NCI-H1105 (cell line): ENCODE measurements at places on chromosomes 16 and 17.

DNA sequence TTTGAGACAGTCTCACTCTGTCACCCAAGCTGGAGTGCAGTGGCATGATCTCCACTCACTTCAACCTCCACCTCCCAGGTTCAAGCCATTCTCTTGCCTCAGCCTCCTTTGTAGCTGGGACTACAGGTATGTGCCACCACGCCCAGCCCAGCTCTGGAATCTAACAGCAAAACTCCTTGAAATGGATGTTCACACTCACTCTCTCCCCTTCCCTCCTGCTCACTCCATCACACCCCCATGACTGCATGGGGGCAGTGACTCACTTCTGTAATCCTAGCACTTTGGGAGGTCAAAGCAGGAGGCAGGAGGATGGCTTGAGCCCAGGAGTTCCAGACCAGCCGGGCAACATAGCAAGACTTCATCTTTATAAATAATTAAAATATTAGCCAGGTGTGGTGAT, 11.1 kb upstream of the TFAP4 start:
- no peak for DNase-seq

DNA sequence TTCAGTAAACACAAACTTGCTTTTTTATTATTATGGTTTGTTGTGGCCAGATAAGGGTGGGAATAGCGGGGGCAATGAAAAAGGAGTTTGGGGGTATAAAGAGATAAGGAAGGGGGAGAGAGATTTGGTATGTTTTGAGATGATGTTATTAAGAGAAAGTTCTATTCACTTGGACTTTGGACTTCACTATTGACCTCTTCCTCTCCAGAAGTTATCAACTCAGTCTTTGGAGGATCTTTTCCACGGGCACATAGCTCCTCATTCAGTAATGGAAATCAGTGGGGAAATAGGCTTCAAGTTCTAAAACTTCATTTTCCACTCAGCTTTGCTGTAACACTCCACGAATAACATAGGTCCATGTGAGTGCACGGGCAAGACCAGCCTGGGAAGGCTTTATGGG, 23.2 kb downstream of the PROCA1 start:
- DNase-seq, result no peak

- DNase-seq, result no peak
These were observed 25.6 kb upstream of the CES5A start for GRCh38 chr16:55900616-55901393.

DNA sequence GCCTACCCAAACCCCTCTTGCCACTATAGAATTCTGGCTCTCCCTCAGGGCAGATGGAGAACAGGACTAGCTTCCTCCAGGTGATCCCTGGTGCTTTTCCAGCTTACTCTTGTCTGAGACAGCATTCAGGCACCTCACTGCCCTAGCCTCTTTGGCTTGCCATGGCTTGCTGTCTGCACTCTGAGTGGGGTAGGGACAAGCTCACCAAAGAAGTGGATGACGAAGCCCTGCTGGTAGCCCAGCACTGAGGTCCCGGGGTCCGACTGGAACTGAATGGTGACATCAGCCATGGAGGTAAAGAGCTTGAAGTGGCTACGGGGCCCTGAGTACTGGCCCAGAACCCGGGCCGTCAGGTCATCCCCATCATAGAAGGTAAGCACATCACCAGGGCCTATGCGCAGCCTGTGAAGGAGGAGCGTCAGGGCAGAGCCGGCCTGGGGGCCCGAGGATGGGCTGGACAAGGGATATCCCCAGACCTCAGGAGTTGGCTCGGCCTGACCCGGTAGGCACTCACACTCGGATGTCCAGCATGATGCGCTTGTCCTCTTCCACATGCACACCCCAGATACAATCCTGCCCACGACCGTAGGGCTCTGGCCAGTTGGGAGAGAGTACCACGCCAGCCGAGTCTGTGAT, 7.6 kb upstream of the PHF12 start:
- no peak for DNase-seq

DNA sequence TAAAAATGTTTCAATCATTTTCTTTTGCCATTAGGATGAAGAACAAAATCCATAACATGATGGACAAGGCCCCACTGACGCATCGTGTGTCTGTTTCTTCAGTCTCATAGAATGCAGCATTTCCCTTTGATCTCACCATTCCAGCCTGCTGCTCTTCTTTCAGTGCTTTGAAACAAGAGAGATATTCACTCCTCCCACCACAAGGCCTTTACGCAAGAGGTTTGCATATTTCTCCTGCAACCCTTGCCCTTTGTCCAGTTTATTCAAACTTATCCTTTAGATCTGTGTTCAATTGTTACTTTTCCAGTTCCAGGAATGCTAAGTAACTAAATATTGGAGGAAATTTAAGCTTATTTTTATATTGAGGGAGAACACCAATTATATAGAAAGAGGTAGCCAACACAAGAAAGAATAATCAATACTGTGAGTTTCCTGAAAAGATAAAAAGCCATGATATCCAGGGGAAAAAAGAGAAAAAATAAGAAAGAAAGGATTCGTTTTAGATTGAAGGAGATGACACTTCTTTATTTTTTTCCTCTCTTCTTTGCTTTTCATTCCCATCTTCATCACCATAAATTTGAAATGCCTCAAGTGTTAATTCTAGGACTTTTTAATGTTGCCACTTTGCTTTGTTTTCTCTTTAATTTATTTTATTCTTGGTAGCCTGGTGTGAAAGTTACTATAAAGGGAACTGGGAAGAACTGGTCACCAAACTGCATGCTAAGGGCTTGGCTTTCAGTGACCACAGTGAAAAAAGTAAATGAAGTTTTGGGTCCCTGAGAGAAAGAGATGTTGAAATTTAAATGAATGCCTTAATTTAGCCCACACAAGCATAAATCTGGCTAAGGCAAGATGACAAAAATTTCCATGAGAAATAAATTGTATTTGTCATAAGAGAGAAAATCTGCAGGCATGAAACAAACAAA, 102.1 kb downstream of the KIF2B start:
- no peak for DNase-seq

DNA sequence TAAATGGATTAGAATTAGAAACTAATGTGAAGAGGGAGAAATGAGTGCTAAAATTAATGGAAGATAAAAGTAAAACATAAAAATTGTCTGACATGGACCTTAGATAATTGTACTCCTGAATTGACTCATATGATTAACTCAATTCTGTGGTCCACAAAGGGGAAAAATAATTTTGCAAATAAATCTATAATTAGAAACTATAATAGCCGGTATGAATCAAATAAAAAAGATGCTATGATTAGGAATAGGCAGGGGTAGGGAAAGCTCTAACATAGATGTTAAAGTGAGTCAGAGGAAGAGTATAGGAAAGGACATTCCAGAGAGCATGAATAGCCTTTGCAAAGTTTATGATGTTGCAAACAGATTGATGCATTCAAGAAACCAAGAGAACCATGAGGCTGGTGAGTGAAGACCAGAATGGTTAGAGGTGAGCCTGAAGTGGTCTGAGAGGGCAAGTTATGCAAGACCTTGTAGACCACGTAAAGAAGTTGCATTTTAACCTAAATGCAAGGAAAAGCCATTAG, 262.1 kb upstream of the CA10 start:
- DNase-seq, result no peak

- no peak for DNase-seq
These were observed 25.2 kb downstream of the MIS12 start for GRCh38 chr17:5511401-5512225.

DNA sequence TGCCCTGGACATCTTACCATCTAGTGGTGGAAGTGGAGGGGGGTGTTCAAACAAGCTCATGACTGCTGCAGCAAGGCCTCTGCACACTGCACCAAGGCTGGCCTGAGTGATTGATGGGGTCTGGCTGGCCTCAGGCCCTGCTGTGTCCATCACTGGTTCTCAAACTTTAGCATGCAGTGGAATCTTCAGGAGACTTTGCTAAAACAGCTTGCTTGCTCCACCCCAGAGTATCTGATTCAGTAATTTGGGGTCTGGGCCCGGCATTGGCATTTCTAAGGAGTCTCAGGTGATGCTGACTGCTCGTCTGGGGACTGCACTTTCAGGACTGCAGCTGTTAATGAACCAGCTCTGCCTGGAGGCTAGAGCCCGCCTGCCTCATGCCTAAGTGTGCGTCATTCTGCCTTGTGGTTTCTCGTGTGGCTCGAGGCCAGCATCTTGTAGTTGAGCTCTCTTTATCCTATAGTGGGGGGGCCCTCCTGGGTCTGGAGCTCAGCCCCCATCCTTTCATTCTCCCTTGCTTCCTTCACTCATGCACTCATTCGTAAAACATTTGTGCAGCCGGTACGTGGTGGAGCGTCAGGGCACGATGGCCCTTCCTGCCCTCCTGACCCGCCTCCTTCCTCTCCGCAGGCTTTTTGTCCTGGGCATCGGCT, 4.1 kb downstream of the MGAT5B start:
- DNase-seq, result no peak

- peak; percentile 31 for DNase-seq
These were observed 26.8 kb downstream of the TRAP1 start for GRCh38 chr16:3690470-3690928.

GRCh38 chr16:66706506-66706880, 9.9 kb upstream of the CMTM4 start:
- no peak for DNase-seq

- no peak for DNase-seq
These were observed 16.6 kb downstream of the FAM83G start for GRCh38 chr17:18987862-18988545.

GRCh38 chr16:84278968-84279367, 15.7 kb upstream of the WFDC1 start:
- no peak for DNase-seq

- DNase-seq, result no peak
These were observed 28.5 kb upstream of the MAF start for GRCh38 chr16:79628988-79629387.

GRCh38 chr17:4049546-4049945, 85.3 kb upstream of the ATP2A3 start:
- DNase-seq, result no peak

GRCh38 chr17:75061618-75062017, 14.6 kb downstream of the KCTD2 start:
- DNase-seq, result no peak

GRCh38 chr17:35698800-35699199, 32.6 kb upstream of the RASL10B start:
- no peak for DNase-seq

DNA sequence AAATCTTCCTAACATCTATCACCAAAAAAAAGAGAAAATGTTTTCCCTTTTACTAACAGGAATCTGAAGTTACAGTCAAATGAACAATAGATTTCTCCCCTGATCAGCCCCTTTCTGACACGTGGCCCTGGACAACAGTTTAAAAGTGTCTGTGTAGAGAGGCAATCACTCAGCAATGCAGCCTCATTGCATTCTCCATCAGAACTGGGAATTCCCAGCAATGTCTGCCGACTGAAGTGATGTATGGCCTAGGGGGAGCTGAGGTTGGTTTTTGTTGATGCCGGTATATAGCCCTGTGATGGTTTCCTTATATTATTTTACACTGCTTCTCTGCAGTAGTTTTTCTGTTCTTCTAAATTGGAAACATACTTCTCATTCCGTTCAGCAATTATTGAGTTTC, 904.3 kb upstream of the CDH8 start:
- DNase-seq, result no peak

DNA sequence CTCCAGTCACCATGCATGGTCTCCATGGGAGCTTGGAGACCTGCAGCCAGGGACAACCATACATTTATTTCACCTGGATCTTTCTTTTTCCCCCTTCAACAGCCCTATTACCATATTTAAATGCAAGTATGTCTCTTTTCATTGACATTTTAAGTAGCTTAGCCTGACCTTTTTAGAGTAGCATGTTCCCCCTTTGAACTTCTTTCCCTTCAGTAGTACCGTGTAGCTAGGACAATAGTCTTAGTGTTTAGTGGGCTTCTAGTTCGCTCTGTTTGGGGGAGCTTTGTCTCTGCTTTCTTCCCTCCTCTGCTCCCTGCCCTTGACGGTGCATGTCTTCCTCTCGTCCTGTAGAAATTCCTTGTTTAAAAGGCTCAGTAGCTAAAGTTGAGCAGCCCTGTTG, 94.6 kb downstream of the CCDC182 start:
- no peak for DNase-seq

- DNase-seq, result no peak
These were observed 76.2 kb upstream of the DNAH17 start for GRCh38 chr17:78653382-78653781.

DNA sequence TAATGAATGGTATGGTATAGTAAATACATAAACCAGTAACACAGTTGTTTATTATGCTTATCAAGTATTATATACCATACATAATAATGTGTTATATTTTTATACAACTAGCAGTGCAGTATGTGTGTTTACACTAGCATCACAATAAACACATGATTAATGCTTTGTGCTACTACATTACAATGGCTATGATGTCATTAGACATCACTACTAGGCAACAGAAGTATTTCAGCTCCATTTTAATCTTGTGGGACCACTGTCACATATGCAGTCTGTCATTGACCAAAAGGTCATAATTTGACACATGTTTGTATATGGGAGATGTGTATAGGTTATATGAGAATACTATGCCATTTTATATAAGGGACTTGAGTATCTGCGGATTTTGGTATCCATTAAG, 32.7 kb downstream of the TRIM37 start:
- no peak for DNase-seq

GRCh38 chr17:59107306-59107670, 608 bp upstream of the TRIM37 start:
- peak; percentile 42 for DNase-seq

DNA sequence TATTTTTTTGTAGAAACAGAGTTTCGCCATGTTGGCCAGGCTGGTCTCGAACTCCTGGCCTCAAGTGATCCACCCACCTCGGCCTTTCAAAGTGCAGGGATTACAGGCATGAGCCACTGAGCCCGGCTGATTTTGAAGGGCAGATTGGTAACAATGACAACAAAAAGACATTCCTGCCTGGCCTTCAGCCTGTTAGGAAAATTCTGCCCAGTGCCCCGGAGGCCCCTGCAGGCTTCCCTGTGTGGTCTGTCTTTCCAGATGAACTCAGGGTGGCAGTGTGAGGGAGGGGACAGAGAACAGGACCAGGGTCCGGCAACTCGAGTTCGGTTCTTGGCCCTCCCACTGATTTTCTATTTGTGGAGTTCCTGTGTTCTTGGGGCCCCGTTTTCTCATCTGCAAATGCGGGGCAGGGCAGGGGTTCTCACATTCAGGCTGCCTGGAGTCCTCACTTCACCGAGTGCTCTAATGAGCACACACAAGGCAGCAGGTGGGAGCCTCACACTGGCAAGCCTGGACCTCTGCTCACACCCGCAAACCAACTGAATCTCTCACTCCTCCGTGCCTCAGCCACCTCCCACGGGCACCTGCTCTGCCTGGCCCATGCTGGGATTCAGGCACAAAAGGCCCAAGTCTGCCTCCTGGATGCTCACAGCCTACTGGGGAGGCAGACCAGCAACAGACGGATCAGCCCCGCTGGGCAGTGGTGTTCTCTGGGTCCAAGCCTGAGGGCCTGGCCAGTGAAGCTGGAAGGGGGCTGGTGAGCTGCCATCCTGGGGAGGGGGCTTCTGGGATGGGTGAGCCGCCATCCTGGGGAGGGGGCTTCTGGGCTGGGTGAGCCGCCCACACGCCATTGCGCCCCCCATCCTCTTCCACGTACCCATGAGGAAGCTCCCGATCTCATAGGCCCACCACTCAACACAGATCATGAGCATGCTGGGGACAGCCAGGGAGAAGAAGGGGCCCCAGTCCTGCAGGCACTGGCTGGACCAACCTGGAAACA, 10.3 kb downstream of the SLC47A2 start:
- no peak for DNase-seq
